ENCODE measurements at places on chromosomes 13 and 19.
A peak's percentile ranks its signal among the peaks of the same experiment; 100 is the strongest.

DNA sequence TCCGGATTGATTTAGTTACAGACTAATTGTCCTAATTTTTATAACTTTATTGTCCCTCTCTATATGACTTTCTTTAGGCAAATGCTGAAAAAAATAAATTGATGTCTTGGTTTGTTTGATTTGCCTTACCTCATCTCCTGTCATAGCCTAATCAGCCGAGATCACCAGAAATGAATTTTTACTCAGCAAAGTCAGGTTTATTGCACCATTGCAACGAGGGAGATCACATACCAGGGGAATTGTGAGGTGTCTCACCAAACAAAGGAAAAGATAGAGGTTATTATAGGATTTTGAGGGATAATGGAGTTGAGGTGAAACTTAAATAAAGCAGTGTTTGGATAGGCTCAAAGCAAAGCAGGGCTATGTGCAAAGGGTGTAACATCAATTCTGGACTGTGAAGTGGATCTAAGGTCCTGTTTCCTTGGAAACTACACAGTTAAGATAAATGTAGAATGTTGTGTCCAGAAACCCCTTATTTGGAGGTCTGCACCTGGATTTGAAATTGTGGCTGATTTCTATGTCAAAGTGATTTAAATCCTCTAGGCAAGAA, 372.6 kb downstream of the OXGR1 start:
- DNase-seq, result no peak

DNA sequence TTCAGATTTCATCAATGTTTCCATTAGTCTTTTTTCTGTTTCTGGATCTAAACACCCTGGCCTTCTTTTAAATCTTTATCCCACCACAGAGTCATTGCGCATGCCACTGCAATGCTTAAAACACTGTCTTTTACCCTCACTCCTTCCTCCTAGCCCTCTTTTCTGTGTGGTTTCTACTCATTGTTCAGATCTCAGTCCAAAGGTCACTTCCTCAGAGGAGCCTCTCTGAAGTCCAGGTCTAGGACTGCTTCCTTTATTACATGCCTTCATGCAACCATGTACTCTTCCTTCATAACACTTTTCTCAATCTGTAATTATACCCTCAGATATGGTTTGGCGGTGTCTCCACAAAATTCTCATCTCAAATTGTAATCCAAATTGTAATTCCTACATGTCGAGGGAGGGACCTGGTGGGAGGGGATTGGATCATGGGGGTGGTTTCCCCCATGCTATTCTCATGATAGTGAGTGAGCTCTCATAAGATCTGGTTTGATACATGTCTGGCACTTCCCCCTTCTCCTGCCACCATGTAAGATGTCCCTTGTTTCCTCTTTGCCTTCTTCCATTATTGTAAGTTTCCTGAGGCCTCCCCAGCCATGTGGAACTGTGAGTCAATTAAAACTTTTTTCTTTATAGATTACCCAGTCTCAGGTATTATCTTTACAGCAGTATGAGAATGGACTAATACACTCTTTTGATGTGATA, 808.9 kb downstream of the DIAPH3 start:
- DNase-seq, result no peak

- DNase-seq, result peak; percentile 64
Observed at GRCh38 chr19:55071129-55071502, 4.6 kb upstream of the EPS8L1 start.

DNA sequence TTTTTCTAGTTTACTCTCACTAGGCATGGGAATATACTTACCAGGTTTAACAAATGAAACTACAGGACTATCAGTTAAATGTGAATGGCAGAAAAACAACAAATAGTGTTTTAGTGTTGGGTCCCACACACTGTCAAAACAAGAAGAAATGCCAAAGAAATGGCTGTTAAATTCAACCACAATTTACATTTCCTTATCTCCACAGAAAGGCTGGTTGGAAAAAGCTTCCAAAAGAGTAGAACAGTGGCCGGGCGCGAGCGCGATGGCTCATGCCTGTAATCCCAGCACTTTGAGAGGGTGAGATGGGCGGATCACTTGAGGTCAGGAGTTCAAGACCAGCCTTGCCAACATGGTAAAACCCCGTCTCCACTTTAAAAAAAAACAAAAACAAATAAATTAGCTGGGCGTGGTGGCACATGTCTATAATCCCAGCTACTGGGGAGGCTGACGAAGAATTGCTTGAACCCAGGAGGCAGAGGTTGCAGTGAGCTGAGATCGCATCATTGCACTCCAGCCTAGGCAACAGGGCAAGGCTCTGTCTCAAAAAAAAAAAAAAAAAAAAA, 66.5 kb downstream of the SERP2 start:
- DNase-seq, result no peak

- DNase-seq, result no peak
Observed at GRCh38 chr13:101949681-101950080, 452.2 kb downstream of the FGF14 start.

GRCh38 chr19:54493967-54494585, 8.6 kb upstream of the LAIR2 start:
- DNase-seq, result no peak
